ENCODE measurements at places on chromosomes 2 and 18. TPM values are rescaled to one million over a fixed set of nuclear protein-coding genes. Genes with fewer than 3 reads are reported as not detected.

- peaks cover 52% of the 10 kb centered on the region for H3K27me3 ChIP-seq
- peak overlapping the region; percentile 56 for H3K27ac ChIP-seq
- DNase-seq = no peak
- H3K4me1 ChIP-seq = peaks cover 19% of the 10 kb centered on the region
- H3K36me3 ChIP-seq = no peaks in the 10 kb centered on the region
Observed at GRCh38 chr2:176178757-176179295, 9.6 kb upstream of the HOXD1 start.

DNA sequence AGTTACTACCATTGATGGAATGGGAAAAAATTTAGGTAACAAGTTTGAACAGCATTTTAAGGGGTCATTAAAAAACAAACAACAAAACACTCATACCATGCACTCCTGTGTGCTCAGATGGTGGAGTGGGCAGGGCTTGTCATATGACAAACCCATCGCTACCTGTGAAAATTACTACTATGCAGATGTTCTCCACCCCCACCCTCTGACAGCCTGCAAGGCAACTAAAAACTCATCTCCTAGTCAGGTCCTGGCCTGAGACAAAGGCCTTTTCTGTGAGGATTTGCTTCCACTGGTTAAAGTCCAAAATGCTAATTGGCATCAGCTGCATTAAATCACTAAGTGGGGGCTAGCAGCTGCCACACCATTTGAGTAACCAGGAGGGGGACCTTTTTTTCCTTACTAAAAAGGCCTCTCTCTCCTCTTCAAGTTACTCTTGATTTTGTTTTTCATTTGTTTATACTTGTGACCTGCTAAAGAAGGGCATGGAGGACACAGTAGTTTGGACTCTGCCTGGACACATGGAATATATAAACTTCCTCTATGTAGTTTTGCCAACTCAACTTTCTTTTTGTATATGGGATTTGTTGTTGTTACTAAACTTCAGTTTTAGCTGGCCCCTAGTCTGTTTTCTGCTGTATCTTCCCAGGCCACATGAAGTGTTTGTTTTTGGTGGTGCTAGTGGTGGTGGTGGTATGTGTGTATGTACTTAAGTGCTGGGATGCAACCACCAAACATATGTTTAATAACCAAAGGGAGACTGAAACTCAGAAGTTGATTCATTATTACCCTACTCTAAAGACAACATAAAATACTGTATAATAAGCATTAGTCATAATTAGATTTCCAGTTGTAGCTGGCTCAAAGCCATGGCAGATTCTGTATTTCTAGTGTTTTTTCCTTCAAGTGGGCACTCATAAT lies 121.3 kb downstream of the MAP4K4 start:
- DNase-seq = peak; percentile 58
- H3K27ac ChIP-seq = no peak overlapping the region
- H3K36me3 ChIP-seq = no peaks in the 10 kb centered on the region
- no peak overlapping the region for H3K4me3 ChIP-seq
- no peaks in the 10 kb centered on the region for H3K27me3 ChIP-seq
- peaks cover 63% of the 10 kb centered on the region for H3K4me1 ChIP-seq

DNA sequence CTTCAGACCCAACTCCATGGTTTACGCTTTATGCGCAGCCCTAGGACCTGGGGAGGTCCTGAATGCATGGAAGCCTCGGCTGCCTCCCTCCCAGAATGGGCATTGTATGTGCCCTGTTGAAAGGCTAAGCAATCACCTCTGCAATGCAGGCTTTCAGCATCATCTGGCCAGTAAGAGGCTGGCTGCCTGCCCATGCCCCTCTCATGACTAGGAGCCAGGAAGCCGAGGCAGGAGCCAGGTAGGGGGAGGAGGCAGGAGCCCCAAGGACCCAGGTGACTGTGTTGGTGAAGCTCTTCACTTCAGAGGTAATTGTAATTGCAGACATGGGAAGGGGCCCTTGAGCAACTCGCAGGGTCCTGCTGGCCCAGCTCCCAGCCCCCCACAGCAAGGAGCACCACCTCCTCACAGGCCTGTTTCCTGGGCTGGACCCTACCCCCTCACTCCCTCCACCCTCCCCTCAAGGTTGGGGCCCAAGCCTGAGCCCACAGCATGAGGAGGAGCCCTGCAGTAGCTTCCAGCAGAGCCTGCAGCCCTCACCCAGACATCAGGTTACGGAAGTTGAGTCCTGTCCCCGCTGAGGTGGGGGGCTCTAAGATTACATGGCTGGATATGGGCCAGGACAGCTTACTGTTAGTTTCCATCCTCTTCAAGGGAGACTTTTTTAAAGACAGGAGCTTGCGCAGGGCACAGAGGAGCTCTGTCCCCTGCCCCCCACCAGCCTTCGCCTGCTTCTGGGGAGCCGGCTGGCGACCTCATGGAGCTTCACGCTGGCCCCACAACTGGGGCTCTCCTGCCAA lies 21.9 kb downstream of the CRACDL start:
- no peaks in the 10 kb centered on the region for H3K27me3 ChIP-seq
- no peaks in the 10 kb centered on the region for H3K36me3 ChIP-seq
- H3K27ac ChIP-seq = peak overlapping the region; percentile 21
- H3K4me3 ChIP-seq = no peak overlapping the region
- peaks cover 31% of the 10 kb centered on the region for H3K4me1 ChIP-seq

DNA sequence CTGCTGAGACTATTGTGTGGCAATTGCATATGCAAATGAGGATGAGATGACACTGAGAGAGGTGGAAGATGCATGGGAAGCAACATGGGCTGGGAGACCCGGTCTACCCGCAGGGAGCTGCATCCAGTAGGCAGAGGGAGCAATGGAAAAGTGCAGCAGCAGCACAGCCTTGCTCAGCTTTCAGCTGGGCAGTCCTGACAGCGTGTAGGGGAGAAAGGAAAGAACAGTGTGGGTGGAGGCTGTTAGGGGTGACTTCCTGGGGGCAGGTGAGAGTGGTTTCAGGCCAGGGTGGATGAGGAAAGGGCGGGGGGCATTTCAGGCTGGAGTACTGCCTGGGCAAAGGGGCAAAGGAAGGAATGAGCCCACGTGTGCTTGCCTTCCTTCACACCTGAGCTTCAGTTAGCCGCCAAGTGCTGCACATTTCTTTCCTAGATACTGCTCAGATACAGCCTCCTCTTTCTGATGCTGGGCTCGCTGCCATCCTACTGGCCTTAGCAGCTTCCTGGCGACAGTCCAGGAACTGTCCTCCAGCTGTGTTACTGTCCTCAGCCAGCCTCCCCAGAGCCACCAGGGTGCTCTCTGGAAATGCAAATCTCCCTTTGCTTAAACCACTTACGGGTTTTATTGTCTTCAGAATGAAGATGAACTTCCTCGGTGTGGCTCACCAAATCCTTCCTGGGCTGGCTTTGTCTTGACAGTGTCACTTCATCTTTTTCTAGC lies 276.3 kb downstream of the TSN start:
- H3K36me3 ChIP-seq = no peaks in the 10 kb centered on the region
- H3K4me3 ChIP-seq = no peak overlapping the region
- DNase-seq = peak; percentile 41
- no peak overlapping the region for H3K27ac ChIP-seq
- H3K4me1 ChIP-seq = no peaks in the 10 kb centered on the region

DNA sequence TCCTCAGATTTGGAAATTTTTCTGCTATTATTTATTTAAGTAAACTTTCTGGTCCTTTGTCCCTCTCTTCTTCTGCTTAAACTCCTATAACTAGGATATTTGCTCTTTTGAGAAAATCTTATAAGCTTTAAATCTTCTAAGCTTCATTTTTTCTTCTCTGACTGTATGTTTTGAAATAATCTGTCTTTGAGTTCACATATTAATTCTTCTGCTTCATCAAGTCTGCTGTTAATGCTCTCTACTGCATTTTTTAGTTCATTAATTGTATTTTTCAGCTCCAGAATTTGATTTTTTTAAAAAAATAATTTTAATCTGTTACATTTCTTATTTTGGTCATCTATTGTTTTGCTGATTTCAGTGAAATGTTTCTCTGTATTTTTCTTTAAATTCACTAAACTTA lies 28.9 kb downstream of the ICA1L start:
- no peaks in the 10 kb centered on the region for H3K4me1 ChIP-seq
- H3K4me3 ChIP-seq = no peak overlapping the region
- DNase-seq = no peak
- no peak overlapping the region for H3K27ac ChIP-seq

DNA sequence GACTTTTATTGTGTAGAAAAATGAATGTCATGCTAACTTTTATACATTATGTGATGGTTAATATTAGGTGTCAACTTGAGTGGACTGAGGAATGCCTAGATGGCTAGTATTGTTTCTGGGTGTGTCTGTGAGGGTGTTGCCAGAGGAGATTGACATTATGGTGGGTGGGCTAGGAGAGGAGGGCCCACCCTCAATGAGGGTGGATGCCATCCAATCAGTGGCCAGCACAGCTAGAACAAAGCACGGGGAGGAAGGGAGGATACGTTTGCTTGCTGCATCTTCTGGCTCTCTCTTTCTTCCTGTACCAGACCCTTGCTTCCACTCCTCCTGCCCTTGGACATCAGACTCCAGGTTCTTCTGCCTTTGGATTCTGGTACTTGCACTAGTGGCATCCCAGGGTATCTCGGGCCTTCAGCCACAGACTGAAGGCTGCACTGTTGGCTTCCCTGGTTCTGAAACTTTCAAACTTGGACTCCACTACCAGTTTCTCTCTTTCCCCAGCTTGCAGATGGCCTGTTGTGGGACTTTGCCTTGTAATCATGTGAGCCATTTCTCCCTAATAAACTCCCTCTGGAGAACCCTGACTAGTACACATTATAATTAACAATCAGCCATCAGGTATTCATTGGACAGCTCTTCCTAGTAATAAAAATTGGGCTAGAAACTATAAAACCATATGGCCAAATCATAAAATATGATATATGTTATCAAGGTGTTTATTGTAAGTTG lies 31.7 kb upstream of the ZCCHC2 start:
- DNase-seq = no peak
- H3K27ac ChIP-seq = no peak overlapping the region
- no peak overlapping the region for H3K4me3 ChIP-seq
- H3K27me3 ChIP-seq = peaks cover 13% of the 10 kb centered on the region
- H3K36me3 ChIP-seq = no peaks in the 10 kb centered on the region

GRCh38 chr2:64369706-64370105 lies 84.3 kb upstream of the LGALSL start:
- H3K27me3 ChIP-seq = no peaks in the 10 kb centered on the region
- H3K4me1 ChIP-seq = no peaks in the 10 kb centered on the region
- H3K4me3 ChIP-seq = no peak overlapping the region

- no peak overlapping the region for H3K4me3 ChIP-seq
- H3K27me3 ChIP-seq = no peaks in the 10 kb centered on the region
- H3K36me3 ChIP-seq = no peaks in the 10 kb centered on the region
- H3K4me1 ChIP-seq = peaks cover 15% of the 10 kb centered on the region
- DNase-seq = no peak
Observed at GRCh38 chr2:46495231-46496030, 16.1 kb downstream of the TMEM247 start.

DNA sequence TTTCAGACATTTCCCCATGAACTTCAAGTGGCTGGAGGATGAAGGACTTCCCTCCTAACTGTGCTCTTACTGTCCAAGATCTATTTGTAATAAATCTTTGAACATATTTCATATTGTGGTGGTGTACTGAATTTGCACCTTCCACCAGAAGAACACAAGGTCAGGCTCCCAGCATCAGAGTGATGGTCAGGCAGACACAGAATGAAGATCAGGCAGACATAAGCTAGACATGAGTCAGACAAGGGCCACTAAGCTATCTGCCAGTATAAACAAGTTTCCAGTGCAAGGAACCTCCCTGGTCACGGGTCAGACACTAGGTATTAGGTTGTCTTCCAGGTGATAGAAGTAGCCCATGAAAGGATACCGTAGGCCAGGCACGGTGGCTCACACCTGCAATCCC lies 20.0 kb downstream of the AQP12B start:
- H3K36me3 ChIP-seq = no peaks in the 10 kb centered on the region
- H3K4me3 ChIP-seq = no peak overlapping the region
- peaks cover 28% of the 10 kb centered on the region for H3K27me3 ChIP-seq
- no peak for DNase-seq

GRCh38 chr2:40317046-40317445 lies 134.8 kb downstream of the SLC8A1 start:
- H3K4me1 ChIP-seq = peaks cover 18% of the 10 kb centered on the region
- no peak for DNase-seq
- no peak overlapping the region for H3K4me3 ChIP-seq
- H3K27ac ChIP-seq = no peak overlapping the region
- H3K36me3 ChIP-seq = no peaks in the 10 kb centered on the region

DNA sequence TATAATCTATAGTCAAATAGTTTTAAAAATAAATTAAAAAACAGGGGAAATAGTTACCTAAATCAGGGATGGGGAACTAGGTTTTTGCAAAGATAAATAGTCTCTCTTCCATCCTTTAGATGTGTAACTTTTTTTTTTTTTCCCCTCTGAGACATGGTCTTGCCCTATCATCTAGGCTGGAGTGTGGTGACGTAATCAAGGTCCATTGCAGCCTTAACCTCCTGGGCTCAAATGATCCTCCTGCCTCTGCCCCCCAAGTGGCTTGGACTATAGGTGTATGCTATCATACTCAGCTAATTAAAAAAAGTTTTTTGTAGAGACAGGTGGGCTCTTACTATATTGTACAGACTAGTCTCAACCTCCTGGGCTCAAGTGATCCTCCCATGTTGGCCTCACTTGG lies 316.5 kb downstream of the CCDC85A start:
- no peak overlapping the region for H3K27ac ChIP-seq
- no peaks in the 10 kb centered on the region for H3K27me3 ChIP-seq
- H3K36me3 ChIP-seq = no peaks in the 10 kb centered on the region

DNA sequence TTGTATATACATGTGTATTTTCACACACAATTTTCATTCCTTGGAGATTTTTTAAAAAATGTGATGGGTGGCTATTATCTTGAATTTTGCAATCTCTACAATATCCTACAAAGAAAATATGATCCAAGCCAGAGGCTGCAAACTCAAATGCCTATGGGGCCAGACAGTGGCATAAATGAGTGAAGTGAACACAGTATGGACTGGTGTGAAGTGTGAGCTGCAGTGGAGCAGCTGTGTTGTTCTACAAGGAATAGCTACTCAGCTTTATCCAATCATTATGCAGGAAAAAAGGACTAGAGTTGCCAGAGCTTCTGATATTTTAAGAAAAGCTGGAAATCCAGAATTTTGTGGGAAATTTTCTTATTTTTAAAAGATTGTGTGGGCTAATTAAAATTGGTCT lies 62.1 kb downstream of the ARHGEF33 start:
- H3K27ac ChIP-seq = no peak overlapping the region
- no peaks in the 10 kb centered on the region for H3K27me3 ChIP-seq
- no peaks in the 10 kb centered on the region for H3K36me3 ChIP-seq

GRCh38 chr18:25284861-25285550 lies 67.0 kb downstream of the ZNF521 start:
- H3K4me3 ChIP-seq = no peak overlapping the region
- peaks cover 4% of the 10 kb centered on the region for H3K27me3 ChIP-seq
- no peak for DNase-seq
- H3K36me3 ChIP-seq = no peaks in the 10 kb centered on the region
- H3K27ac ChIP-seq = no peak overlapping the region

- H3K4me3 ChIP-seq = no peak overlapping the region
- no peaks in the 10 kb centered on the region for H3K27me3 ChIP-seq
- no peak for DNase-seq
- no peaks in the 10 kb centered on the region for H3K36me3 ChIP-seq
- no peak overlapping the region for H3K27ac ChIP-seq
Observed at GRCh38 chr2:117232305-117232704, 582.2 kb upstream of the DDX18 start.

GRCh38 chr2:177383935-177384334 lies 8.6 kb upstream of the AGPS start:
- no peak overlapping the region for H3K4me3 ChIP-seq
- no peaks in the 10 kb centered on the region for H3K27me3 ChIP-seq
- DNase-seq = no peak
- no peaks in the 10 kb centered on the region for H3K4me1 ChIP-seq

SGPP2 gene
- polyA plus RNA-seq = 2.3 TPM

CNTNAP5 gene
- not detected for polyA plus RNA-seq

PTRHD1 gene
- 41.0 TPM for polyA plus RNA-seq

ZNF804A gene
- 0.50 TPM for polyA plus RNA-seq

HRH4 gene
- polyA plus RNA-seq = 0.03 TPM

MLPH gene
- polyA plus RNA-seq = 72.6 TPM

FHOD3 gene
- polyA plus RNA-seq = 4.4 TPM

EFEMP1 gene
- 21.8 TPM for polyA plus RNA-seq

C2orf66 gene
- polyA plus RNA-seq = 0.05 TPM

SERPINB2 gene
- 4.1 TPM for polyA plus RNA-seq
